Left colon (tissue), 2 donors: ENCODE measurements at places on chromosomes 12 and 14. TPM values are rescaled to one million over a fixed set of nuclear protein-coding genes. Genes with fewer than 3 reads are reported as not detected.

DNA sequence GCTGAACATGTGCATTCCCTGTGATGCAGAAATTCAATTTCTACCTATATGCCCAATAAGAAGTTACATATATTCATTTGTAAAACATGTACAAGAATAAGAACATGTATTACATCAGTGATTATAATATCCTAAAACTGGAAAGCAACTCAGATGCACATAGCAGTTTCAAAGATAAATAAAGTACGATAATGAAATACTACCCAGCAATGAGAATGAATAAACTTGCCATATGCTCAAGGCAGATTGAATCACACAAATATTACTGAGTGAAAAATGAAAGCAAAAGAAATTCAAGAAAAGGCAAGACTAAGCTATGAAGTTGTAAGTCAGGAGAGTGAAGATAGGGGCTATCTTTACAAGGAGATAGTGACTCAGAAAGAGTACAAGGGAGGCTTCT, 345.3 kb upstream of the OR4E1 start:
- no peak for DNase-seq

DNA sequence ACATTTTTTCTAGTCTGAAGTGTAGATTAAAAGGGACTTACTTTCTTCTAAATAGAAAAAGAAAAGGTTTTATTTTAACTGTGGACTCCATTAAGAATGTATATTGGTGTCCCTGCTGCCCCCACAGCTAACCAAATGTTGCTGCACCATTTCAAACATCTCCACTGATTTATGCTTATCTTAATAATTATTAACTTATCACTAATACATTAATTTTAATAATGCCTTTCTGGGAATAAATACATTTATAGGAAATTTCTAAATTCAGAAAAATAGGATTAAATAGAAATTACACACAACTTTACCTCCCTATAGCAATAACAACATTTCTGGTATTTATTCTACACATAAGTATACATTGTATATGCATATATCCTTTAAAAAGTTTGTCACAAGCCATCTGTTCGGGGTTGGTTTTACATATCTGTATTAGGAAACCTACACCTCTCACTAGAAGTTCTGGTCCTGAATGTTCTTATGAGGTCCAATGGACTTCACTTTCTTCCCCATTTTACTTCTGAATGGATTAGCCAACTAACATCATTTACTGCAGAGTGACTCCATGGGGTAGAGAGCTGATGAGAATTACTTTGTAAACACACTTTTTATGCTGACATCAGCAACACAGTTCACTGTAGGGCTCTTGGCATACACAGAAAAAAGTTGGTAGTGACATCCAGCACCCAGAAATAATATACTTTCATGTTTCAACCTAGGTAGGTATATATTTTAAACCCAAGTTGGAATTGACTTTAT, 9.4 kb upstream of the SELPLG start:
- DNase-seq: no peak

GRCh38 chr14:67882986-67883555, 63.5 kb downstream of the RAD51B start:
- no peak for DNase-seq

- no peak for DNase-seq
Observed at GRCh38 chr12:30438601-30439041, 257.0 kb downstream of the IPO8 start.

The GZMB gene
- total RNA-seq: 4.2 TPM

DNA sequence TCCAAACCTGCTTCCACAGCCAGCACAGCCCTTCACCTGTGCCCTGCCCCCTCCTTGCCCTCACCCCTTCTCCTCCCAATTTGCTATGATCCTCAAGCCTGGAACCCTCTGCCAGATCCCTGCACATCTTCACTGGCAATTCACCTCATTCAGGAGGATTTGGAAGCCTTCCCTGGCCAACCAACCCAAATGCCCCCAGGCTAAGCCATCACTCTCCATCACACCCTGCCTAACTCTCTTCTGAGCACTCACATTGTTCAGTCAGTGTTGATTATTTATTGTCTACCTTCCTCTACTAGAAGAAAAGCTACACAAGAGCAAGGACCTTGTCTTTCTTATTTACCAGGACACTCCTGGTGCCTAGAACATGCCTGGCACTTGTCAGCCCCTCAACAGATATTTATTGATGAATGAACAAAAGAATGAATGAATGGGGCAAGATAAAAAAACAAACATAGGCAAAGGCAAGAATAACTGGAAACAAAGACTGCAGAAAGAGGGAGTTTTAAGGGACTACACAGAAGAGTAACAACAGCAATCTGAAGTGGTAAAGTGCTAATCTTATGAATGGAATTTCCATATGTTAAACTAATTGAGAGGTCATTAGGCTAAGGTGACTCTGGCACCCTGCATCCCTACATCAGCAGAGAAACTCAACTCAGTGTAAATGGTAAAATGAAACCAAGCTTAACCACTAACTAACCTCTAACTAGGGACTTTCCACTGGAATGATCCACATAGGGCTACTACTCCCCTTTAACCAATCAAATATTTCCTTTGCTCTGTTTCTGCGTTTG, 33.4 kb downstream of the TMTC1 start:
- DNase-seq: no peak

DNA sequence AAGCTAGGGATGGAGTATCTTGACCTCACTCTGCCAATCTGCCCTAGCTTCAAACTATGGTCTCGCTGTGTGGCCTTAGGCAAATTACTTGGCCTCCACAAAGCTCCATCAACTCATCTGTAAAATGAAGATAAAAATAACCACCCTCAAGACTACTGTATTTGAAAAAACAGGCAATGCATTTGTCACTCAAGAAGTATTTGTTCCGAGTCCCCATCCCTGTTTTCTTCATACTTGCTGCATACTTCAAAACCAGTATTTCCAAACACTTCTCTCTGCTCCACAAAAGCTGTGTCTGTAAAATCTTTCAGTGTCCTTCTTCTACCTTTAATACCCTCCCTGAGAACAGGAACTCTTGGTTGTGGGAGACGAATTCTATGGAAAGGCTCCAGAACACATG, 47.9 kb downstream of the GTF2A1 start:
- DNase-seq: no peak

DNA sequence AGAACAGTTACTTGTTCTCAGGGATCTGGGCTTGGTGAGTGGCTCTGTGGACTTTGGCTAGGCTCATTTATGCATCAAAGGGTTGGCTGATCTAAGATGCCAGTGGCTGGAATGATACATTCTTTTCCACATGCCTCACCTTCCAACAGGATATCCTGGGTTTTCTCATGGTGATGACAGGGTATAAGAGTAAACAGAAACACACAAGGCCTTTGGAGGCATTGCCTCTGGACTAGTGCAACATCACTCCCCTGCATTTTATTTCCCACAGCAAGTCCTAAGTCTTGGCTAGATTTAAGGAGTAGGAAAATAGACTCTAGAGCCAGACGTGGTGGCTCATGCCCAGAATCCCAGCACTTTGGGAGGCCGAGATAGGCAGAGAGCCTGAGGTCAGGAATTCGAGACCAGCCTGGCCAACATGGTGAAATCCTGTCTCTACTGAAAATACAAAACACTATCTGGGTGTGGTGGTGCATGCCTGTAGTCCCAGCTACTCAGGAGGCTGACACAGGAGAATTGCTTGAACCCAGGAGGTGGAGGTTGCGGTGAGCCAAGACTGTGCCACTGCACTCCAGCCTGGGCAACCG, 47.9 kb downstream of the RPH3A start:
- DNase-seq: no peak

DNA sequence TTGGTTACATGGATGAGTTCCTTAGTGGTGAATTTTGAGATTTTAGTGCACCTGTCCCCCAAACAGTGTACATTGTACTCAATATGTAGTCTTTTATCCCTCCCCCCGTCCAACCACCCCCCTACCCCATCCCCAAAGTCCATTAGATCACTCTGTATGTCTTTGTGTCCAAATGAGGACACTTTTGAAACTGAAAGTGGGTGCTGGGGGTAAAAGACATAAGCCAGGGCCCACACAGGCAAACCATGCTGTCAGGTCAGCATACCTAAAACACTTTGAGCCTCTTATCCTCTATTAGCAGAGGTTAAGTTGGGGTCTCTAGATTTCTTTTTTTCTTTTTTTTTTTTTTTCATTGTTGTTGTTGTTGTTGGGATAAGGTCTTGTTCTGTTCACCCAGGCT, 31.3 kb upstream of the KICS2 start:
- no peak for DNase-seq

GRCh38 chr14:23670481-23670880, 34.3 kb downstream of the DHRS2 start:
- DNase-seq: no peak

- no peak for DNase-seq
Observed at GRCh38 chr12:75842090-75842489, 189.5 kb downstream of the PHLDA1 start.

The MIP gene
- not detected for total RNA-seq

DNA sequence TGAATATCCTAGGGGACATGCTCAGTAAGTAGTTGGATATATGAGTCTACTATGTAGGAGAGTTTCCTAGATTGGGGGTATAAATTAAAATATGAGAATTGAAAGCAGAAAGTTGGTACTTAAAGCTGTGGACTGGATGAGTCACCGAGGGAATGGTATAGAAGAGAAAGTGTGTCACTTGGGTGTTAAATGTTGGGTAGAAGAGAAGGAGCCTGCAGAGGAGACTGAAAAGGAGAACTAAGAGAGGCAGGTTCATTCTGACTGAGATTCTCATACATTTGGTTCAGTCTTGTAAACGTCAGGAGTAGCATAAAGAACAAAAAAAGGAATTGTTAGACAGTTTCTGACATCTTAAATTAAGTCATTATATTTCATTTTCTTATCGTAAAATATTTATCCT, 19.9 kb downstream of the LRRC9 start:
- DNase-seq: no peak

DNA sequence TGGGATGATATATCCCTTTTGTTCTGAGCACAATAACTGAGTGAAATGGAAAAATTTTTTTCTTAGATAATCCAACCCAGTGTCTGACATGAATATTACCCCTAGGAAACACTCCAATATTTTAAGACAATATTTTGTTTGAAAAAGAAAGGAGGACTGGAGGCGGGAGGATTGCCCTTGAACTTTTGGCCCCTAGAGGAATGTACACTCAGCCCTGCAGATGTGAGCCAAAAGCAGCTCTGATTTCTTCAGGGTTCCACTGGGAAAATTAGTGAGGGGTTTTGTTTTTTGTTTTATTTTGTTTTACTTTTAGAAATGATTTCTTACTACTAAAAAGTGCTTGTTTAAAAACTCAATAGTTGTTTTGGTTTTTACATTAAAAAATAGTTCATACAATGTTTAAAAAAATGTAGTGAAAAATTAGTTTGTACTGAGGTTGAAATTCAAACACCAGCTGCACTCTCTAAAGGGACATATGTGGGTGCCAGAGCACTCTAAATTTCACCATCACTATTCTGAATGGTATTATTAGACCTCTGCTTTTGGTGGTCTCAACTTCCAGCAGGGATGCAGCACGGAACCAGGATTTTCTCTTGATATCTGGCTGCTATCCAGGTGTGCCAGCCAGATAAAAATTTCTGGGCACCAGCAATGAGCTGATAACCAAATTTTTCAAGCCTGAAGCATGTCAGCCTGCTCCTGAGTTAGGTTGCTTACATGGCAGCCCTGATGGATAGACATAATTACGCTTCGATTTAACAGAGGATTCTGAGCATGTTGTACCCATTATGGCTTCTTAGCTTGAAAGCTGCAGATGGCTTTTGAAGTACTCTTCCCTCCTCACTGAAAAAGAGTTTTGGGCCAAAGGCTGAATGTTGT, 141.9 kb downstream of the ANO6 start:
- no peak for DNase-seq

The ST8SIA1 gene
- 1.0 TPM for total RNA-seq

The KCNJ8 gene
- total RNA-seq: 0.46 TPM

The GLI1 gene
- 1.8 TPM for total RNA-seq
